ENCODE measurements at places on chromosomes 3 and 15.

GRCh38 chr15:44028349-44028748, 166.7 kb downstream of the FRMD5 start:
- DNase-seq: no peak

GRCh38 chr3:197226179-197226578, 72.2 kb downstream of the DLG1 start:
- DNase-seq: no peak

DNA sequence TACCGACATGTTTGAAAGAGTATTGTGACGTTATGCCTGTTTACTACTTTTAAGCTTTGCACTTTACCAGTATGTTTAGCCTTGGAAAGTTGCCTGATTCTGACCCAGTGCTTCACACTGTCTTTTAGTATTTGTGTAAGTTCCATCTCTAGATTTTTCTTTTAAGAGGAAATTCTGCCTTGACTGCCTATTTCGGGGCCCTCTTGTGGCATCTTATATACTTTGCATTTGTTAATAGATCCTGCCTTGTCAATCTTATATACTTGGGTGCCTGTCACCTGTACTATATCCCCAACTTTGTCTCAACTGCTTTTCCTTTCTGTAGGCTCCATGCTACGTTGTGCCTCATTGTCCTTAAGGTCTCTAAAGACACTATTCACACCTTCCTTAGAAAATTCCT, 244.6 kb downstream of the STXBP5L start:
- no peak for DNase-seq

DNA sequence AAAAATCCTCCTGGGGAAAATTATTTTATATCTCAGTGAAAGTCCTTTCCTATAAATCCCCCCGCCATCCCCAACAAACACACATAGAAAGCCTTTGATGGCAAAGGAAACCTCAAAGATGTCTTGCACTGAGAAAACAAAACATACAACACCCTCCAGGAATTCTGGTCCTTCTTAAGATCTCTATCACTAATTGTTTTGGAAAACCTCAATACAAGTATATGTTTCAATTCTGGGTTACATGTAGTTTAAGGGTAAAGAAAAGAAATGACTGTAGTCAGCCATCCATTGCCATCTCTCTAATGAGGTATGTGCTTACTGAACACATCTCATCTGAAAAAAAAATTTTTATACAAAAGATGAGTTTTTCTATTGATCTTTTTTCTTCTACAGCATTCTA, 97.3 kb downstream of the FSIP1 start:
- DNase-seq: no peak

DNA sequence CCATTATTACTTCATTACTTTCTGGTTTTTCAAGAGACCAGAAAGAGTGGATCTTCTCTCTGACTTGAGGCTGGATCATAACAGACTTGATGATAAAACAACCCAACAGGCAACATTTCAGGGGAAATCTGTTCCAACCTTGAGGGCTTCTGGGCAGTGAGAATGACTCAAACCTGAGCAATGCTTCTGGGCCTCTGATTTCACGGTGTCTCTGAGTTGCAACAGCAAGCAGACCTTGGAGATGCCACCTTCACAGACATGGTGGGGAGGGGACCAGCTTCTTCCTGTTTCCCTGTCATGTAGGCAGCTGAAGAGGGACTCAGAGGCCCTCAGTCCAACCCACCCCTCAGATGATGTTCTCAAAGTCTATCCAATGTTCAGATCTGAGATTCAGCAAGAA, 104.0 kb downstream of the ABHD5 start:
- no peak for DNase-seq

DNA sequence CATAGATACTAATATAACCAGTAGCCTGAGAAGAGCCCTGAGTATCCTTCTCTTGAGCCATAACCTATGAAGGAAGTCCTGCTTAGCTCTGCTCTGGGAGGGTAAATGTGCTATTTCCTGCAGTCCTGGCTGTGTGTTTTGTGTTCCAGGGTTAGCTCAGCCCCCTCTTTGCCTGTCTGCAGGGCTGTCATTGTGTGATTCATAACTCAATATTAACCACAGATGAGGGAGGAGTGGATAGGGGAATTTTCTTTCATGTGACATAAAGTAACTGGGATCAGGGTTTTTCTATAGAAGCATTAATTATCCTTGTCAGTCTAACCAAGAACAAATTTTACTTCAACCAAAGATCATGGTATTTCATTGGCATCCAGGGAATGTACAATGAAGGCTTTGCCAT, 183.3 kb upstream of the ZBTB20 start:
- DNase-seq: no peak

GRCh38 chr3:88921986-88922385, 185.4 kb upstream of the EPHA3 start:
- no peak for DNase-seq

GRCh38 chr15:36960947-36961227, 139.5 kb downstream of the MEIS2 start:
- no peak for DNase-seq

DNA sequence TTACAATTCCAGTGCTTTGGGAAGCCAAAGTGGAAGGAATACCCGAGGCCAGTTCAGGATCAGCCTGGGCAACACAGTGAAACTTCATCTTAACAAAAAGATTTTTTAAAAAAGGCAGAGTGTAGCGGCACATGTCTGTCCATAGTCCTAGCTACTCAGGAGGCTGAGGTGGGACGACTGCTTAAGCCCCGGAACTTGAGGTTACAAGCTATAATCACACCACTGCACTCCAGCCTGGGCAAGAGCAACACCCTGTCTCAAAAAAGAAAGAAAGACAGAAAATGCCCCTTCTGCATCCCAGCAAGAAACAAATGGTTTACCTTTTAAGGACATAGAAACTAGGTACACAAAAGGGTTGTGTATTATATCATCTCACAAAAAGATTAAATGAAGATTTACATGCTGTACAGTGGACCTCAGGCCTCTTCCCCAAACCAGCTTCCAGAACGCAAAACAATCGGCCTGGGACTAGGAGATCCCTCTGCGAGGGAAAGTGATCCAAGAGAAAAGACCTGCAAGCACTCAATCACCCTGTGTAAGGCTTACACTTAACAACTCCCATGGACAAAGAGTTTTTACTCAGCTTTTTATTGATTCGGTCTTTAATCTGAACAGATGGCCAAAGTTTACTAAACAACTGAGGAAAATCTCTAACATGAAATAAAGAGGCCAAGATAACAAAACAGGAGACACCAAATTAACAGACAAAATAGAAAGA, 21.2 kb downstream of the TFDP2 start:
- DNase-seq: no peak

DNA sequence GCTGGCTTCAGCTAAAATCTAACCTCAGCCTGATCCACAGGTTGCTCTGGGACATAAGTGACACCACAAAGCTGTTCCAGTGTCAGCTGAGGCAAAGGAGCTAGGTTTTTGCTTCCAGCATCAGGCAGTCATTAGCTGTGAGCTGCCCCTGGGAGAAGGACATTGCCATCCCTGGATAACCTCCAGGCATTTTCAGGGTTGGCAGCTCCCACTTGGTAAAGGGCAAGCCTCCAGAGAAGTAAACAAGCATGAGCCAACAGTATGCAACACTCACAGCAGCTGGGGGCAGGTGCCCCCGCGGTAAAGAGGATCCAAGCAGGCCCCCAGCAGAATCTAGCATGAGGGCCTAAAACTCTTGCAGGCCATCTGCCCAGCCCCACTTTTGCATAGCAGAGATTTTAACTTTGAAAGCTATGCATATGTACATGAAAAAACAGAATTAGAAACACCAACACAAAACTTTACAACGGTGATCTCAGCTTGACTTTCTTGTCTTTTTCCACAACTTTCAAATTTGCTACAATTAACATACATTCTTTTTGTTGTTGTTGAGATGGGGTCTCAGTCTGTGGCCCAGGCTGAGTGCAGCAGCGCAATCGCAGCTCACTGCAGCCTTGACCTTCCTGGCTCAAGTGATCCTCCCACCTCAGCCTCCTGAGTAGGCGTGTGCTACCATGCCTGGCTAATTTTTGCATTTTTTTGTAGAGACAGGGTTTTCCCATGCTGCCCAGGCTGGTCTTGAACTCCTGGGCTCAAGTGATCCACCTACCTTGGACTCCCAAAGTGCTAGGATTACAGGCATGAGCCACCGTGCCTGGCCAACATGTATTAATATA, 83.8 kb upstream of the TPM1 start:
- no peak for DNase-seq

GRCh38 chr15:50119063-50120040, at the start of gene ATP8B4:
TSS of gene ATP8B4 (minus strand) at chr15:50119233. CDS start at chr15:50106966, 12,267 bp downstream.
- DNase-seq: no peak

GRCh38 chr3:16349986-16350596, 85.1 kb downstream of the OXNAD1 start:
- no peak for DNase-seq

DNA sequence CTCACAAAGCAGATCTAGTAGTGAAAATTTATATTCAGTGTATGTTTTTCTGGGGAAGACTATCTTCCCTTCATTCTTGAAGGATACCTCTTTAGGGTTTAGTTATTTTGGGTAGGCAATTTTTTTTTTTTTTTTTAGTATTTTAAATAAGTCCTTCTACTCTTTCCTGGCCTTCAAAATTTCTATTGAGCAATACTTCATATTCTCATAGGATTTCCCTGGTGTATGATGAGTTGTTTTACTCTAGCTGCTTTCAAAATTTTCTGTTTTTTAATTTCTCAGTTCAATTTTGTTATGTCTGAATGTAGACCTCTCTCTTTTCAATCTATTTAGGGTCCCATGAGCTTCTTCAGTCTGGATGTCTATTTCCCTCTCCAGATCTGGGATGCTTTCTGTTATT, 74.3 kb upstream of the PLSCR4 start:
- DNase-seq: no peak

- no peak for DNase-seq
Measured at GRCh38 chr3:150300388-150300787, 107.7 kb upstream of the TSC22D2 start.

GRCh38 chr3:187518616-187519015, 150.4 kb downstream of the RTP4 start:
- DNase-seq: no peak

GRCh38 chr3:184568924-184569829, 7.6 kb downstream of the EPHB3 start:
- no peak for DNase-seq

GRCh38 chr3:11159421-11159904, 5.2 kb downstream of the HRH1 start:
- no peak for DNase-seq

DNA sequence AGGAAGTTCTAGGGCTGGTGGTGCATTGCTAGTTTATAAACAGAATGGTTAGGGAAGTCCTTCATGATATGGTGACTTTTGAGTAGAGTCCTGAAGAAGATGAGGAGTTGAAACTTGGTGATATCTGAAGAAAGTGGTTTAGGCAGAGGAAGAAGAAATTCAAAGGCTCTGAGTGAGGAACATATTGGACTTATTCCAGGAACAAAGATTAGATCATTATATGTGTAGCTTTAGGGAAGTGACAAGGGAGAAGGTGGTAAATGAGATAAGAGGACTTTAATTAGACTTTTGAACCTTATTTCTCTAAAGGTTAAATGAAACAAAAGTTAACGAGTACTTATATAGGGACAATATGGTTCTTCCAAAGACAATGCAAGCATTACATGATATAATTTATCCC, 286.7 kb downstream of the DOCK3 start:
- DNase-seq: no peak

GRCh38 chr15:39177561-39177960, 403.3 kb upstream of the THBS1 start:
- no peak for DNase-seq

GRCh38 chr3:116440196-116440595, 5.1 kb downstream of the LSAMP start:
- DNase-seq: no peak

DNA sequence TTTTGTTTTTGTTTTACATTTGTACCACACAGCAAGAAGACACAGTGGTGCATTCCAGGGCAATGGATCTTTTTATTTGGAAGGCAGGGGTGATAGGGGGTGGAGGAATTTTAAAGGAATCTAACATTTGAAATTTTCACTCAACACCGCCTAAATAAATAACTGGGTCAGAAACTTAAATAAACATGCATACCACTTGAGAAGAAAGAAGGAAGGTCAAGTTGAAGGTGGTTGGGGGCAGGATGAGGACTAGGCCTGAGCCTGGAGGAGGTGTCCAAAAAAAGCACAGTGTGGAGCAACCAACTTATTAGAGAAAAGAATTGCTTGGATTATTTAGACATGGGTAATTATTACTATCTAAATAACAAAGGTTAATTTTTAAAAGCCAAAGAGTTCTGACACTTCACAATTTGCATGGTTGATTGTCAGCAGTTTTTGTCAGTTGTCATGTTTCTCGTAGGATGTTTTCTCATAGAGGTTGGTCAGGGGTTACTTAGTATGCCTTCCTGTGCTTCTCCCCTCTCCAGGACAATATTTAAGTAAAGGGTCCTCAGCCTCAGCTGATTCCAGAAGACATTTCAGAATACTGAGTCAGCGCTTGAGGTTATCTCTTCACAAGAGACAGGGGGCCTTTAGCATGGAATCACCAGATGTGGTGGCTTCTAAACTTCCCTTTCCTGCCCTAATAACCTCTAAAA, 173.7 kb upstream of the SLC2A2 start:
- no peak for DNase-seq

GRCh38 chr3:170502297-170502696, 83.6 kb downstream of the SLC7A14 start:
- DNase-seq: no peak
